ENCODE measurements at places on chromosomes 7 and 10.

GRCh38 chr7:36180121-36180520, 27.1 kb downstream of the EEPD1 start:
- DNase-seq = no peak

GRCh38 chr7:44348851-44349781, 23.7 kb upstream of the CAMK2B start:
- no peak for DNase-seq

- no peak for DNase-seq
Measured at GRCh38 chr7:30729642-30730041, 22.3 kb upstream of the INMT start.

DNA sequence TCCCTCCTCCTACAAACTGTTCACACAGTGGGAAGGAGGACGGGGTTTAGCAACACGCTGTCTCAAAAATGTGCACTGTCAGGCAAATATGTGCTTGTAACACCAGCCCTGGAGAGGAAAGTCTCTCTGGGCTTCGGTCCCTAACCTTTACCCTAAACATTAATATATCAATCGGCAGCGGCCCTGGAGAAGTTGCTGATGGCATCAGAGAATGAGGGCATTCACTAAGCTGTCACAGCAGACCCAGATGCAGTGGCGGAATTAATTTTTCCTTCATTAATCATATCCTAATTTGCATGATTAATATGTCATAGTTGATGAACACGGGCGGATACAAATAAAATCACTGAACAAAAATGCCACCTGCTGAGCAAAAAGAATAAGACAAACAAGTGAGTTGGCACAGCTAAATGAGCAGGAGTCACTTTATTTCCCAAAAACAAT, 45.2 kb upstream of the INSIG1 start:
- no peak for DNase-seq

DNA sequence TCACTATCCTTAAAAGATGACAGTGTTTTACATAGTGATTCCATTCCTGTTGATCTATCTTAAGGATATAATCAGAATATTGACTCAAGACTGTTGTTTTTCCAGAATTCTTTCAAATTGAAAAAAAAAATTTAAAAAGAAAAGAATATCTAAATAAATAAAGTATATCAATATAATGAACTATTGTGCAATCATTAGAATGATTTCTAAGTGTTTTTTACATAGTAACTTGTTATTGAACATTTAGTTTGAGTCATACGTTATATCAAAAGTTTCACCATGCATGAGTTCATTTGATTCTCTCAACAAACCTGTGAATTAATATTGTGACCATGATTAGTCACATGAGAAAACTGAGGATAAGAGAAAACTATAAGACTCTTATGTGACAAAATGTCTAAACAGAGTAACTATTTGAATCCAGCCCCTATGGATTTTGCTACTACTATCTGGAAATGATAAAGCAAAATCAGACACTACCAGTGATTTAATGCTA, 46.1 kb downstream of the KLF6 start:
- DNase-seq = no peak

DNA sequence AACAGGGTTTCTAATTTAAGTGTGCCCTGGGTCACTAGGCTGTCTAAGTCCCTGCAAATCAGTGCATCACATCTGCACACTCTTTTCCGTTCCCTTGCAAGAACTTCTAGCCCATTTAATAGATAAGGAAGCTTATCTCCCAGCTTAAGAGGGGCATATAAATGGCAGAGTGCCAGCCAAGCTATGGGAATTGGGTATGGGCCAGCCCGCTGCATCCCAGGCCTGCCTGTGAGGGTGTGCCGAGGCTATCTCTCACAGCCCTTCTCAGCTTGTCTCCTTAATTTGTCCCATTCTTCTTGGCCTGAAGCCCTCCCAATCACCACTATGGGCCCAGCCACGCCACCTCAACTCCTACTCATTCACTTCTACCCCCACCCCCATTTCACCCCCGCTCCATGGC, 14.7 kb downstream of the AQP1 start:
- no peak for DNase-seq

DNA sequence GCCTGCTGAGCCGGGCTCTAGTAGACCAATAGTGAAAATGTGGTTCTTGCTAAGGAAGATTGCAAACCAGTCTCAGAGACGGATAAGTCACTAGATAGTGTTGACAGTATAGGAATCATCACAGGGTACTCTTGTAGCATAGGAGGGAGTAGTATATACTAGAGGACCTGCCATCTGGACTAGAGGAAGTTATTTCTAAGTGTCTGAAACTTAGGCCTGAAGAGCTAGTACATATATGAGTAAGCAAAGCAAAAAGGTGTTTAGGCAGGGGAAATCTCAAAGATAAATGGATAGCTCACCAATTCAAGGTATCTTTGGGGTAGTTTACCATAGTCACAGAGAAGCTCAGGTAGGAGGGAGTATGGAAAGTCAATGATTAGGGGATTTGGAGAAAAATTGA, 428.1 kb downstream of the CNTNAP2 start:
- DNase-seq = no peak

DNA sequence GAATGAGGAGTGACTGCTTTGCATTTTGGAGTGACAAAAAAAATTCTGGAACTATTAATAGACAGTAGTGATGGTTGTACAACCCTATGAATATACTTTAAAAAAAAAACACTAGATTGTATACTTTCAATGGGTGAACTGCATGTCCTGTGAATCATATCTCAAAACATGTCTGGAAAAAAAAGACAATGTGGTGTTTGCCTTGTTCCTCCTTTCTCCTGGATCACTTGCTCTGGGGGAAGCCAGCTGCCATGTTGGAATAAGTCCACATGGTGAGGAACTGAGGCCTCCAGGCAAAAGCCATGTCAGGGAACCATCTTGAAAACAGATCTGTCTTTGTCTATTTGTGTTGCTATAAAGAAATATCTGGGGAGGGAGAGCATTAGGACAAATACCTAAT, 39.5 kb upstream of the YAE1 start:
- no peak for DNase-seq

GRCh38 chr10:114431414-114432135, 27.3 kb upstream of the AFAP1L2 start:
- no peak for DNase-seq

GRCh38 chr10:10658172-10658785, 359.4 kb upstream of the CELF2 start:
- no peak for DNase-seq

GRCh38 chr7:114405427-114405826, 9.2 kb upstream of the FOXP2 start:
- no peak for DNase-seq

DNA sequence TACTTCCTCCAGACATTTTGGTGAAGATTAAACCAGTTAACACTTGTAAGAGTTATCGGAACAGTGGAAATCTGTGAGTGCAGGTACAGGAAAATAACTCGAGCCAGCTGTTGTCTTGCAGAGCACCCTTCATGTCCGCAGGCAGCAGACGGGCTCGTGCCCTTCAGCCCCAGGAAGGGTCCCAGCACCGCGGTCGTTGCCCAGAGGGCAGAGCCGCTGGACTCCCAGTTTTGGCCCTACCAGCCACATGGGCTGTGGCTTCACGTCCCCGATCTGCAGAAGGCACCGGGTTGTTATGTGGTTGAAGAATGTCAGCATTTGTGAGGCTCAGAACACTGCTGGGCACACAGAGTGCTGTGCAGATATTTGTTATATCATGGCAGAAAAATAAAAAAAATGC, 7.2 kb upstream of the ADARB2 start:
- DNase-seq = no peak

- DNase-seq = no peak
Measured at GRCh38 chr7:1355568-1356340, 103.5 kb downstream of the MICALL2 start.
